ENCODE measurements at places on chromosomes 4 and X.

- no peak for DNase-seq
Measured at GRCh38 chrX:37330642-37331041, 18.5 kb upstream of the PRRG1 start.

GRCh38 chr4:113882668-113883067 is 96.8 kb downstream of the ARSJ start:
- DNase-seq, result no peak

GRCh38 chrX:100217547-100217946 is 192.5 kb downstream of the PCDH19 start:
- no peak for DNase-seq

DNA sequence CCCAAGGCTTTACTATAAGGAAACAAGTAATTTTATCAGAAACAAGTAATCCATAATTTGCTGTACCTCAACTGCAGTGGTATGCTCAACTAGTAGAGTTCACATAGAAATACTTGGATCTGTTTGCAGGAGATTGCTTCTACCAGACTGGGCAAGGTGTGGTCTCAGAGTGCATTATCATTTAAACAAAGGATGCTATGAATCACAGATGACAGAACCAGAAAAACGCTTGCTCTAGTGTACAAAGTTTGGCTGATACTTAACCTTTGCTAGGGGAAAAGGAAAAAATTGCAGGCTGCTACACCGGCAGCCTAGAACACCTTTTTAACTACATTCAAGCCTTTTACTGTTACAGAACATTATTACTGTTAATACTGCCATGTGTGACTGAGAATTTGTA is 97.1 kb downstream of the ENOX2 start:
- DNase-seq, result no peak
